CD4-positive, alpha-beta memory T cell (primary cell): ENCODE measurements at places on chromosomes 6 and 20.

DNA sequence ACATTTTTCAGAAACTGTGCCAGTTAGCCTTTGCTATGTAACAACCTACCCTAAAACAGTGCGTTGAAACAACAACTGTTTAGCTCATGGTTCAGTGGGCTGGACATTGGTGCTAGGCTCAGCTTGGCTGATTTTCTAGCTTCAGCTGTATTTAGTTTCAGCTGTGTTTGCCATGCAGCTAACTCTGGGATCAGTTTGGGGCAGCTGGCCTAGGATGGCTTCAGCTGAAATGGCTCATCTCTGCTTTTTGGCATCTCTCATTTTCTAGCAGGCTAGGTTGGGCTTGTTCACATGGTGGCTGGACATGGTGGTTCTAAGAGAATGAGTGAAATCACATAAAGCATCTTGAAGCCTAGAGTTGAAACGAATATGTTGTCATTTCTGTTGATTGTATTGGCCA, 464.2 kb downstream of the QKI start:
- no peak for DNase-seq

GRCh38 chr6:165298402-165298801, 11.0 kb downstream of the C6orf118 start:
- no peak for DNase-seq

DNA sequence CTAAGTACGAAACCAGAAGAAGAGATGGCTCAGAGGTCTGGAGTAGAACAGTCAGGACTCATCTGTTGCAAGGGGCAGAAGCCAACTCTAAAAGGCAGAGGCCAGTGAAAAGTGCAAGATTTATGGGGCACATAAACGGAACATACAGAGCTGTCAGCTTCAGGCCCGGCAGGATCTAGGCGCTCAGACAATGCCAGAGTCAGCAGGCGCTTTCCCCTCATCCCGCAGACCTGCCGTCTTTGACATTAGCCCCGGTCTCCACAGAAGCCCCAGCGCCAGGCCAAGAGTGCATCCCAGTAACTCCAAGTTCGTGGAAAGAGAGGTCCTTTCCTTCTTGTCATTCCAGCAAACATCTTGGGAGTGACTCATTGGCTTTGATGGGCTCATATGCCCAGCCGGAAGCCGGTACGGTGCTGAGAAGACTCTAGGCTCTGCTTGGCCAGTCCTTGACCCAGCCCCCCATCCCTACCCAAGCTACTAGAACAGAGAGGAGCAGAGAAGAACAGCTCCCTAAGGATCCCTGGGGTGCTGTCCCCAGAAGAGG, 260.9 kb downstream of the TAF4 start:
- DNase-seq, result no peak

- DNase-seq, result no peak
These were observed 91.5 kb downstream of the SERAC1 start for GRCh38 chr6:158076548-158076947.

DNA sequence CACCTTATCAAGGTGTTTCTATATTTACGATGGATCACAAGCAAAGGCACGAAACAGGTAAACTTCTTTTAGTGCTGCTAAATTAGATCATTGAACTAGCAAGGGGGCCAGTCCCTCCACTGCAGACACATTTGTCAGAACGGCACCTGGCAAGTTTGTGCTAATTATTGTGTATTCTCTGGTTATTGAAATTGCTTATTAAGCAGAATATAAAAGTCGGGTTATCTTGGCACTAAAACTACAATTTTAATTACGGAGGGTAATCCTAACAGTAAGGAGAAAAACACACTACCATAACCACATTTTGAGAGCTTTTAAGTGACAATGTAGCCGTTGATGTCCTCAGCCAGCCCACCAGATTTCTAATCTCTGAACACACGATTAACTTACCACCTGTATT, 118.9 kb upstream of the BTN3A2 start:
- DNase-seq, result no peak

GRCh38 chr20:33868595-33868994, 57.4 kb downstream of the CHMP4B start:
- DNase-seq, result no peak

- DNase-seq, result no peak
These were observed 29.9 kb downstream of the ID4 start for GRCh38 chr6:19866985-19867627.

DNA sequence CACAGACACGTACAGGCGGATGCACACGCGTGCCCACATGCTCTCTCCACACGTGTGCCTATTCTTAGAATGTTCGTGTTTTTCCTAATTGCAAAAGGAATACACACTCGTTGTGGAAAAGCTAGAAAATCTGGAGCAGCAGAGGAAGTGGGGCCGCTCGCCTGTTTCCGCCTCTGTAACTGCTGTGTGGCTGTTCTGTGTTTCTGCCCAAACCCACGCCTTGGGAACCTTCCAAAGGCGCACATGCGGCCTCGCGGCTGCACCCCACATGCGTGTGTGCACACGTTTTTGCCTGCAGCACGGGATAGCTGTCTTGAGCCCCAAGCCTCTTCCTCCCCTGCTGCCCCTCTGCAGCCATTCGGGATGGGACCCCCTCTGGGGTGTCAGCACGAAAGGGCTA, 12.2 kb downstream of the SLC17A9 start:
- DNase-seq, result no peak

- DNase-seq, result no peak
These were observed 111.4 kb upstream of the FKBP1C start for GRCh38 chr6:63099772-63100459.

GRCh38 chr20:50309280-50309763, 118.7 kb downstream of the CEBPB start:
- DNase-seq, result no peak

GRCh38 chr20:53939190-53939571, 131.2 kb downstream of the BCAS1 start:
- DNase-seq, result no peak
